ENCODE measurements at places on chromosomes 12 and 14. TPM values are rescaled to one million over a fixed set of nuclear protein-coding genes. Genes with fewer than 3 reads are reported as not detected.

- DNase-seq = peak; percentile 5
Observed at GRCh38 chr14:57533214-57533613, 39.6 kb upstream of the CCDC198 start.

DNA sequence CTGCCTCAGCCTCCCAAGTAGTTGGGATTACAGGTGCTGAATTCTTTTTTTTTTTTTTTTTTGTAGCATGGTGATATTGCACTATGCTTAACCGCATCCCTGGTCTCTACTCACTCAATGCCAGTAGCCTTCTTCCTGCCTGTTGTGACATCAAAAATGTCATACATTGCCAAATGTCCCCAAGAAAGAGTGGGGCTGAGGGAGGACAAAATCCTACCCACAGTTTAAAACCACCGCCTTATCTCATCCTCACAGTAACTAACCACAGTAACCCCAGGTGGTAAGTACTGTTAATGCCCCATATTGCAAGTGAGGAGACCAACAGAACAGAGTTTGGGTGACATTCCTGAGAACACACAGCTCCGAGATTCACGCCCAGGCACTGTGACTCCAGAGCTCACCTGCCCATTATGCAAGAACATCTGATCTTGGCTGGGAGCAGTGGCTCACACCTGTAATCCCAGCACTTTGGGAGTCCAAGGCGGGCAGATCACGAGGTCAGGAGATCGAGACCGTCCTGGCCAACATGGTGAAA is 19.6 kb downstream of the MORN3 start:
- DNase-seq = no peak

NOVA1 gene
- total RNA-seq = 4.5 TPM

PNP gene
- 170 TPM for total RNA-seq

ALDH1L2 gene
- total RNA-seq = 1.6 TPM

GRCh38 chr12:98002887-98003493 is 512.4 kb upstream of the TMPO start:
- peak; percentile 4 for DNase-seq

- DNase-seq = no peak
Observed at GRCh38 chr12:52251367-52252051, 18.5 kb downstream of the KRT7 start.

CNPY2 gene
- total RNA-seq = 112 TPM

ADAMTS20 gene
- total RNA-seq = not detected

PLEKHG3 gene
- 13.9 TPM for total RNA-seq

DNA sequence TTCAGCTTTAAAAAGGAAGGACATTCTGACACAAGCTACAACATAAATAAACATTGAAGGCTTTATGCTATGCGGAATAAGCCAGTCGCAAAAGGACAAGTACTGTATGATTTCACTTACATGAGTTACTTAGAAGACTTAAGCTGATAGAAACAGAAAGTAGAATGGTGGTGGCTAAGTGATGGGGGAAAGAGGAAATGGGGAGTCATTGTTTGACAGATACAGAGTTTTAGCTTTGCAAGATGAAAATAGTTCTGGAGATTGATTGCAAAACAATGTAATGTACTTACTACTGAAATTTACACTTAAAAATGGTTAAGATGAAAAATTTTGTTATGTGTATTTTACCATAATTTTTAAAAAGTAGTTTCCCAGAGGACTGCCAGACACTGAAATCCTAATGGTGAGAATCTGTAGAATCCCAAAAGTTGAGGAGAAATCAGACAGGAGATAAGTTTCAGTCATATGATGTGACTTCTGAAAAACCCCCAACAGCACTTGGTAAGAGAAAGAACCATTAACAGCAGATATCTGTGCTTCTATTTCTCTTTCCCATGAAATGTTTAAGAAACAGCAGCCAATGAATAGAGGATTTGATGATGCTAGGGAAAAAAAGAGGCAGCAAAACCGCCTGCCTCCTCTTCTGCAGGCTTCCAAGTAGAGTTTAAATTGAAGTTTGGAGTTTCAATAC is 16.6 kb upstream of the CLEC2A start:
- DNase-seq = no peak

- DNase-seq = no peak
Observed at GRCh38 chr14:85421186-85421877, 108.6 kb upstream of the FLRT2 start.

TMEM253 gene
- total RNA-seq = 0.19 TPM

C12orf54 gene
- not detected for total RNA-seq

DNA sequence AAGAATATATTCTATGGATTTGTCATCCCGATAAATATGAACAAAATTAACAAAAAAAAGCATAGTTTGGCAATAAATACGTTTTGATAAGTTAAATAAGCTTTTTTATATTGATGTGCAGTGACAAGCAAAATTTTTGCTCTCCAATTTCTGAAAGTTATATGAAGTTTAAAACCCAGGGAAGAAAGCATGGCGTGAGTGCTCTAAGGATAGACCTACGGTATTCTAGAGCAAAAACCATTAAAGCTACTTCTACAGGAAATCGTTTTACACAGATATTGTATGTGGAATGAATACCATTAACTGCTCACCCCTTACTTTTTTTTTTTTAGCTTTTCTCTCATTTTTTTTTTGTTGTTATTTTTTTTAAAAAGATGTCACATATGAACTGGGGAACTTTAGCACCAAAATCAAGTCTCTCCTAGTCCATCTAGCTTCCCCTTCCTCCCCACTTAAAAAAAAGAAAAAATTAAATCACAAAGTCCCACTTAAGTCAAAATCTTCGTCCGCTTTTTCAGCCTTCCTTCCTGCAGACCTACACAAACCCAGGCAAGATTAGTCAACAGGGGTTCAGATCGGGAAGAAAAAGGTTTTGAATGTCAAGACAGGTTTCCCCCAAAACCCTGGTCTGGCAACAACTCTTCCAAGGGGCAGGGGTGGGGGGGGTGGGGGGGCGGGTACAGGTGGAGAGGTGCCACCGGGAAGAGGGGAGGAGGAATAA is 4.4 kb downstream of the ZFP36L1 start:
- DNase-seq = no peak

SLC17A8 gene
- total RNA-seq = not detected

DNA sequence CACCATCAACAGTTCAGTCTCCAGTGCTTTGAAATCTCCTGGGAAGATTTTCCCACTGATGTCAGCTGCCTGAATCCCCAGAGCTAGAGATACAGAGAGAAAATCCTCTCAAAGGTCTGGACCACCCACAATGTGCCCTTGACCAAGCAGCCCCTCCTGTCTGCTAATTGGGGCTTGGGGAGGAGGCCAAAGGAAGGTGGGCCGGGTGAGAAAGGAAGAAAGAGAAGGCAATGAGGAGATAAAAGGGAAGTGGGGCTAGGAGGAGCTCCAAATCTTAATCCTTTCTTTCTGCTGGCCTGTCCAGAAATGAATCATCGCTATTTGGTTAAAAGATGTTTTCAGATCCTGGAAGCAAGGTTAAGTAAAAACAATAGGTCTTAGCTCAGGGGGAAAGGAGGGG is 322.9 kb downstream of the BCL11B start:
- no peak for DNase-seq

NEK9 gene
- 29.3 TPM for total RNA-seq

- DNase-seq = no peak
Observed at GRCh38 chr14:30551460-30551859, 7.5 kb upstream of the G2E3 start.

GRCh38 chr14:96747006-96747405 is 50.2 kb upstream of the VRK1 start:
- DNase-seq = no peak

DLK1 gene
- total RNA-seq = not detected

All from glomerular endothelial cell (primary cell).